M059J (cell line): ENCODE measurements at places on chromosomes 16 and 17. TPM values are rescaled to one million over a fixed set of nuclear protein-coding genes. Genes with fewer than 3 reads are reported as not detected.

GRCh38 chr17:47277921-47278320, 24.3 kb downstream of the ITGB3 start:
- DNase-seq = no peak

DNA sequence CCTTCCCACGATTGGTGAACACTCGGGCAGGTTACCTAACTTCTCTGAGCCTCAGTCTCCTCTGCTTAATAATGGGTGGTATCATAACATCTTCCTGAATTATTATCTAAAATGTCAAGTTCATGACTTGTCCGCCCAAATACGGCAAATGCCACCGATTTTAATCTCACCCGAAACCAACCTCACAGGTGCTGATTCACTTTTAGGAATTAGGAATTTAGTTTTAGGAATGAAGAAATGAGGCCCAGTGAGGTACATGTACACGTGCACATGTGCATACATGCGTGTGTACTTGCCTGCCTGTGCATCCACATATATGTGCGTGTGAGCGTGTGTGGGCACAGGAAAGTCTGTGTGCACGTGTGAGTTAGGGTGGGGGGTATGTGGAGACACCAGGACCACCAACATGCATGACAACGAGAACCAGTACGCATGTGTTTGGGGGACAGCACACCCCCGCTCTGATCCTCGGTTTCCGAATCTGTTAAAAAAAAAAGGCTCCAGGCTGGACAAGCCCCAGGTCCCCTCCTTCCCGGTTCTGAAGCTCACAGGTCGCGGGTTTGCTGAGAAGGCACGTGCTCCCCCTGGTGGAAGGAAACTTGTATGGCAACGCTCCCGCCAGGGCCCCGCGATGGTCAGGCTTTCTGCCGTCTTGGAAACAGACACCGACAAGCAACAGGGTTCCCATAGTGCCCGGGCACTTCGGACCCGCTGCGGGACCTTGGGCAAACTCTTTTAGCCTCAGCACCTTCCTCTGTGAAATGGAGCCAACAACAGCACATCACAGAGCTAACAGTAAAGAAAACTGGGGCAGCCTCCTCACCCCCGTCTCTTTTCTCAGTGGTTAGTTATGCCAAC, 219.2 kb downstream of the RBFOX3 start:
- DNase-seq = peak; percentile 50

DNA sequence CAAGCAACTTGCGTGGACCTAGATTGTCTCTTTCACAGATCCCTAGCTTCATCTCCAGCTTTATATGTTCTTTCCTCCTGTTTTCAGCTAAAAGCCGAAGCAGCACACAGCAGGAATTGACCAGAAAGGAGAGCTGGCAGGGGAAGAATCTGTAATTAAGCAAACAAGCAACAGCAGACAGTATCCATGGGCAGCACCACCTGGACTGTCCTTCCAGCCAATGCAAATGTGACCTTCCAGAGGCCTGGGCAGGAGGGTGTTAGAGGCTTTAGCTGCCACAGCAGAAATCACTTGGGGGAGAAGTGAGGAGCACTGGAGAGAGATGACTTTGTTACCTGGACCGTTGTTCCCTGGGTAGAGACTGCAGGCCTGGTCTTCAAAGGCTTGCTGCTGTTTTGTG, 427.6 kb upstream of the GOT2 start:
- DNase-seq = no peak

DNA sequence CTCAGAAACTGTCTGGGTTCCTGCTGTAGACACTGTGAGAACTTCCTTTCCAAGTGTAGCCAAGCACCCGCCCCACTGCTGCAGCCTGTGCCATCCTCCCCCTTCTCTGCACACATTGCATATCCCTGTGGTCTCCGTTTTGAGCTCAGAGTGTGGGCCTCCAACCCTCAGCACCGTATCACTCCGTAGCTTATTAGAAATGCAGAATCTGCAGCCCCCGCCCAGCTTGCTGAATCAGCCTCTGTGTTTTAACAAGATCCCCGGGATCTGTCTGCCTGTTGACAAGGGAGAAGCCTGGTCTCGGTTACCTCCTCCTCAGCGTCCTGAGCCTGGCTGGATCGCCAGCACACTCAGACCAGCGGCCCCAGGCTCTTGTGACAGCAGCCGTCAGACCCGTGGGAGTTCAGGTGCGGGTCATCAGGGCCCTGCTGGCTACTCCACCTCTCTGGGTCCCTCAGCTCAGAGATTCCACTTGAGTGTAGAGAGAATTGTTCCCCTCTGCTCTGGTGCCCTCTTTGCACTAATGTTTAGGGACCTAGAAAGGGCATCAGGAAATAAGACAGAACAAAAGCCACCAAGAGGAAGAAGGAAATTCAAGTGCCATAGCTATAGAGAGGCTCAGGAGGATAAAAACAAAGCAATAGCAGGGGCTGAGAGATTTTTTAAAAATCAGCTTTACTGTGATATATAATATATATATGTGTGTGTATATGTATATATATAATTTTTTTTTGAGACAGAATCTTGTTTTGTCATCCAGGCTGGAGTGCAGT, 92.3 kb downstream of the PITPNC1 start:
- DNase-seq = peak; percentile 11

- DNase-seq = peak; percentile 52
Observed at GRCh38 chr16:15988268-15989013, 39.0 kb downstream of the ABCC1 start.

DNA sequence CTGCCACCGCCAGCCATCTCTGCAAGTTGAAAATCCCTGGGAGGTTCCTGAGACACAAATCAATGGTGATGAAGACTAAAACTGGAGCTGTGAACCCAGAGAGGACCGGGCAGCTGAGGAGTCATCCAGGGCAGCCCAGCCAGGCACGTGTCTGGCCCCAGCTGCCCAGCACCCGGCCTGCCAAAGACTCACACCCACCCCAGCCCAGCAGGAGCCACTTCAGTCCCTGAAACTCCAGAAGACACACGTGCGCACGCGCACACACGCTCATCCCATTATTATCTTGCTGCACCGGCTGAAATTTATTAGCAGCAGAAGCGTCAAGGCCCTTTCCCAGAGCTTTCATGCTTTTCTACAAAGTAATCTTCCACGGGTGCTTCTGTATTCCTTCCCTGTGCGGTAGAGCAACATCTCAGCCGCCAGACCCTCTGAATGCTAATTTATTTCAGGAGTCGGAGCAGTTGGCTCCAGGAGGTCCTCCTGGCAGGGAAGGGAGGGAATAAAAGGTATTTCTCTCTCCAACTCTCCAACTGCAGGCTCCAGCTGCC, 59.8 kb upstream of the RBFOX3 start:
- no peak for DNase-seq

DNA sequence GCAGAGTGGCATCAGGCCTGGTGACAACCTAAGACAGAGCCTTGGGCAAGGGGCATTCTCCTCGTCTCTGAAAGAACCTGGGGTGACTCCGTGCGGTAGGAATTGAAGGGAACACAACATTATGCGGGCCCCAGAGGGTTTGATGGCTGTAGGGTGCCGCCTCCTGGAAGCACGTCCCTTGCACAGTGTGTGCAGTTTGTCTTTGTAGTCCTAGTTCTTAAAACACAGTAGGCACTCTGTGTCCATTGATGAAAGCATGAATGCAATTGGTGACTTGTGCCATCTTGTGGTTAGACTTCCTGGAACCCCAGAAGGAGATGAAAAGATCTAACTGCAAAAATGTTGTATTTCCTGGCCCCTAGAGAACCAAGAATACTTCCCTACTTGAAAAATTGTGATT, 279.8 kb downstream of the UTP18 start:
- peak; percentile 1 for DNase-seq

- peak; percentile 40 for DNase-seq
Observed at GRCh38 chr16:83205896-83206295, 579.1 kb downstream of the CDH13 start.

DNA sequence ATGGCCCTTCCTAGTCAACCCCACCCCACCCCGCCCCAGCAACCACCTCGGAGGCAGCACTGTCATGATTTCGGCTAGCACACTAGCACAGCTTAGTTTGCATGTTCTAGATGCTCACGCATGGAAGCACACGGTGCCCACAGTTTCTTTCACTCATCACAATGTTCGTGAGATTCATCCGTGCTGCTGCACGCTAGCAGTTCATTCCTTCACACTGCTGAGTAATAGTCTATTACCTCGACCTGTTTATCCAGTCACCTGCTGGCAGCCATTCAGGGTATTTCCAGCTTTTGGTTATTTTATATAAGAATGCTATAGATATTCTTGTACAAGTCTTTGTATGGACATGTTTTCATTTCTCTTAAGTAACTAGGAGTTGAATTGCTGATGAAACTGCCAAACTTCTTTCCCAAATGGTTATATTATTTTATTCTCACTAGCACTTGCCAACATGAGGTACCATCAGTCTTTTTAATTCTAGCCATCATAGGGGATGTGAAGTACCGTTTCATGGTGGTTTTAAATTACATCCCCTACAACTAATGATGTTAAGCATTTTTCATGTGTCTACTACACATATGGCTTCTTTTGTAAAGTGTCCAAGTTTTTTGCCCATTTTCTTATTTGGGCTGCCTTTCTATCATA, 75.7 kb downstream of the CYTH1 start:
- DNase-seq = peak; percentile 85

The LPO gene
- total RNA-seq = not detected in 2 replicates

The SLC38A8 gene
- total RNA-seq = 0.42 TPM in 1 of 2 replicates, not detected in the other

The SHISA6 gene
- not detected in 2 replicates for total RNA-seq

The WNT9B gene
- total RNA-seq = not detected in 2 replicates

The CLEC16A gene
- total RNA-seq = 8.1 and 15.6 TPM in 2 replicates
